ENCODE measurements at places on chromosomes 4 and X.

DNA sequence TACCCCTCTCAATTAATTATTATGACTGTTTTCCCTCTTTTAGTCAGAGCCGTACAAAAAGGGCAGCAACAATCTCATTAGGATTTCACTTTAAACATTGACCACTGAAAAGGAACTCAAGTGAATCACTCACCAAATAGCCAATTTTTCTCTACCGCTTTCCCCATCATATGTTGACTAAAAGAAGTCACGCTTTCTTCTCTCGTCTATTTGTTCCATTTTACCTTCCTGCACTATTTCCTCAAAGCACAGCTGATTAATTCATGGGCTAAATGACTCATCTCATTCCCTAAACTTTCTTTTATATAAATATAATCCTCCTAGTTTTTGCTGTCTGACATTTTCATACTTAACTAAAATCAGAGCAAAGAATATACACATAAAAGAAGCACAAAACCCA lies 8.2 kb downstream of the MID1 start:
- DNase-seq, result no peak

- DNase-seq, result no peak
Measured at GRCh38 chr4:128832243-128832625, 22.7 kb downstream of the JADE1 start.

- DNase-seq, result no peak
Measured at GRCh38 chrX:77347572-77347971, 99.6 kb upstream of the FGF16 start.

- DNase-seq, result no peak
Measured at GRCh38 chr4:36163198-36163597, 81.1 kb downstream of the ARAP2 start.

DNA sequence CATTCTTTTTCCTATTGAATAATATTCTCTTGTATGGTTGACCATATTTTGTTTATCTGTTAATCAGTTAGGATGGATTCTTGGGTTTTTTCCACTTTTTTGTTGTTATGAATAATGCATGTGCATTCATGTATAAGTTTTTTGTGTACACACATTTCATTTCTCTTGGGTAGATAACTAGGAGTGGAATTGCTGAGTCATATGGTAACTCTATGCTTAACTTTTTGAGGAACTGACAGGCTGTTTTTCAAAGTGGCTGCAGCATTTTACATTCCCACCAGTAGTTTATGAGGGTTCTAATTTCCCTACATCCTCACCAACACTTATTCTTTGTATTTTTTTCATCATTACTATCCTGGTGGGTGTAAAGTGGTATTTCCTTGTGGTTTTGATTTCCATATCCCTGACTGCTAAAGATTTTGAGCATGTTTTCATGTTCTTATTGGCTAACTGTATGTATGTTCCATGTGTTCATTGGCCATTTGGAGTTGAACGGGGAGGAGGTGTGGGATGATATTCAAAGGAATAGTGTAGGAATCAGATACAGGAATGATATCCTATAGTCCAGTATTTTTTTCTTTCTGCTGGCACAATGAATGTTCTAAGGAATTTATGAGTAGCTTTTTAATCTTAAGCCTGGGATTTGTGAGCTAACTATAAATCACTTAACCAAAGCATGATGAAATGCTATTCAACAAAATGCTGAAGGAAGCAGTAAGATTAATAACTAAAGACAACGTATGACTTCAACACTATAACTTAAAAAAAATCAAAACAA lies 114.3 kb downstream of the AMELX start:
- no peak for DNase-seq

GRCh38 chrX:9573282-9574106 lies 108.6 kb downstream of the TBL1X start:
- DNase-seq, result no peak

DNA sequence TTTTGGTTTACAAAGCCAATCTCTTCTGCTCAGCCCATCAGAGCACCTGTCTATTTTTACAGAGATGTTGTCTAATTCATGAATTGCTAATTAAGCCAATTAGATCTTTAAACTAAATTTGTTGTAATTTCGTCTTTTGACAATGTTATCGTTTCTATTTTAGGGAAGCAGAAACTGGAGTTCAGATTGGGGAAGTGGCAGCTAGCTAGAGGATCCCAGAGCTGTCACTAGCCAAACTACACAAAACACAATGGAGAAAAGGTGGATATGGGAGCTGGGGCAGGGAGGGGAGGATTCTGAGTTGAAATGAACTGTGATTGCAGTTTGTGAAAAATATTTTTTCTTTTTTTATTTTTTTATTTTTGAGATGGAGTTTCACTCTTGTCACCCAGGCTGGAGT lies 35.8 kb downstream of the CASP3 start:
- no peak for DNase-seq

DNA sequence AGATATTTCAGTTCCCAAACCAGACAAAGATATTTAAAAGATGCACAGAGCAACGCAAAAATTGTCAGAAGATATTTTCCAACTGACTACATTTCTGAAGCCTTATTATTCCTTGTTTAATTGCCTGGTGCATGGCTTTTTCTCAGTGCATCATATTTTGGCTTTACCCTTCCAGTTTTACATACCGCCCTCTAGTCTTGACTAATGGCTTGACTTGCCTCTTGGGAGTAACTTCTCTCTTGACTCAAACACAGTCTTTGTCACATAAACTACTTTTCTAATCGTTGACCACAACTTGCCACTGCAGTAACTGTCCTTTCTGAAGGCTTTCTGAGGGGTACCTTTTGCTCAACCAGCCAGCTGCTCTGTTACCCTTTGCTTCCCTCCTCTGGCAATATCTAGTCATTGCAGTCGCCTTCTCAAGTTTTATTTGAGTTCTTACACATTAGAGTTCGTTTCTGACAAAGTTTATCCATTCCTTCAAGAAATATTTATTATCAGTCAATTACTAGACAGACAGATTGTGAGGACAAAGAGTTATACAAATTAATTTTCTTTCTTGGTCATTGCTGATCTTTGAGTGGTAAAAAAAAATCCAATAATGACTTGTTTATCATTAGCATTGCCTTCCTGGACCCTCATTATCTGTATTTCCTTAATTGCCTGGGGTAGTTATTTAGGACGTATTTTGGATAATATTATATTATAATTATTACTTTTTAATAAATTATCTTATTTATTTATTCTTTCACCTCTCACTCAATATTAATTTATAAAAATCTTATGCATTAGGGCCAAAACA lies 506.9 kb upstream of the PCDH10 start:
- DNase-seq, result no peak

DNA sequence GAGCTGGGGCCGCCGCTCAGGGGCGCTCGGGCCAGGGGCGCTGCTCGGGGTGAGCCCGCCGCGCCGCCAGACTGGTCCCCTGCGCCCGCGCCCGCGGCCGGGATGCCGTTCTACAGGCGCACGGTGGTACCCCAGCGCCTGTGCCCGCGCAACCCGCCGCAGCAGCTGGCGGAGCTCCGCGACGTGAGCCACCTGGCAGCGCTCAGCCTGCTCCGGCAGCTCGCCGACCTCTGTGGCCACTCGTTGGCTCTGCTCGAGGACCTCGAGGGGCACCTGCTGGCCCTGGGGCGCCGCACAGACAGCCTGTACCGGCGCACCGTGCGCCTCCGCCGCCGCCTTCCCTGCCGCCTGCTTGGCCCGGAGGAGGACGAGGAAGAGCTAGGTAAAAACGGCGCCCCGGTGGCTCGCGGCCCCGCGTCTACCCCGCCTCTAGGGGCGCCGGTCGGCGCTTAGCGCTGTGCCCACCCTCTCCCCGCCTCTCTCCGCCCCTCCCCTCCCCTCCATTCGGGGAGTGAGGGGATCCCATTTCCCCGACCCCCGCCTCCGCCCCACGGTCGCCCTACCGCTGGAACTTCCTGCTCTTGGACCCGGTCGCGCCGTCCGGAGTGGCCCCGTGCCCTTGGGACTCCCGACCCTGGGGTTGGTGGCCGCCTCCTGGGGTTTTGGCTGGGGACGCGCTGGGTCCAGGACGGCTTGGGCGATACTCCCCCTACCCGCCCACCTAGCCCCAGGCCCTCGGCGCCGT lies 513 bp downstream of the NHSL2 start:
- DNase-seq, result peak; percentile 17

DNA sequence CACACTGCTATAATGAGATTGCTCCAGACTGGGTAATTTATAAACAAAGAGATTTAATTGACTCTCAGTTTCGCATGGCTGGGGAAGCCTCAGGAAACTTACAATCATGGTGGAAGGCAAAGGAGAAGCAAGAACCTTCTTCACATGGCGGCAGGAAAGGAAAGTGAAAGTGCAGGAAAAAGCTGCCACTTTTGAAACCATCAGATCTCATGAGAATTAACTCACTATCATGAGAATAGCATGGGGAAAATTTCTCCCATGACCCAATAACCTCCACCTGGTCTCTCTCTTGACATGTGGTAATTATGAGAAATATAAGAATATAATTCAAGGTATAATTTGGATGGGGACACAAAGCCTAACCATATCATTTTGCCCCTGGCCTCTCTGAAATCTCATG lies 884.2 kb downstream of the GLUD2 start:
- no peak for DNase-seq

GRCh38 chrX:37812110-37812509 lies 32.3 kb downstream of the CYBB start:
- no peak for DNase-seq

- peak; percentile 49 for DNase-seq
Measured at GRCh38 chr4:3201718-3202702, 46.9 kb upstream of the MSANTD1 start.

DNA sequence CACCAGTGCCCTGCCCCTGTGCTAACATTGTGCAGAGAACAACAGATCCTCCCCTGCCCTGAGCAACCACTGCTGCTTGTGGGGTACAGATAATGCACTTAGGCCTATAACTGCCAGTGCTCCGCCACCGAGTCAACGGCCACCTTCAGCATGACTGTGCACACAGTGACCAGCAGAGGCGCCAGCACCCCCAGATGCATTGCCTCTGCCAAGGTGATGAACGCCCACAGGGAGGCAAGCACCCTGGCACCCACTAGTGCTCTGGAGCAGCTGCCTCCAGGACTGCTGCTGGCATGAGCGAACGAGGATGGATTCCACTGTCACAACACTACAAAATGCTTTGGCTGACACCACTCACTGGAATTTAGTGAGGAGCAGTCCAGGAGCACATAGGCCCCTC lies 38.2 kb downstream of the SPIN2B start:
- DNase-seq, result no peak

GRCh38 chrX:123884809-123885408 lies 25.1 kb downstream of the XIAP start:
- DNase-seq, result peak; percentile 9

DNA sequence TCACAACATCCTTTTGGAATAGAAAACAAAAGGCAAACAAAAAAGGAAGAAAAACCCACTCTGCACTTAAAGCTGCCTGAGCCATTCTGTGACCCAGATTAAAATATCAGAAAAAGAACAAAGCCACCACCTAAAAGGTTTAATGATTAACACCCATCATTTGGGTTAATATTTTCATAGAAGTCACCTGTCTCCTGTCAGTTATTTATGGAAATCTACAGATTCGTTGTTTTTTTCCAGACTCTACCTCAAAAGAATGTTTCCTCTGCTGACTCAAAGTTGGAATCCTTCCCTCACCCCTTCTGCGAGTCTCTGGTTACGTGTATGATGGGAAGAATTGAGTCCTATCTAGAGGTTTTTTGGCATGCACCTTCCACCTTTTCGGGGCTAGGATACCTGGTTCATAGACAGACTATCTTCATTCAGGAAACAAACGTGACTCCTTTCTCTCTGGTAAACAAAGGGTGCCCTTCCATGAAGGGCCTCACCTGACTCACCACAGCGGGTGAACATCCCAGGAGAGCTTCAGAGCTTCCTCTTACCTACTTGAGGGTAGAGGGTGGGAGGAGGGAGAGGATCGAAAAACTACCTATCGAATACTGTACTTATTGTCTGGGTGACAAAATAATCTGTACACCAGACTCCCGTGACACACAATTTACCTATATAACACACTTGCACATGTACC lies 19.6 kb upstream of the CA5B start:
- no peak for DNase-seq

GRCh38 chr4:177077095-177077971 lies 232.3 kb upstream of the NEIL3 start:
- DNase-seq, result no peak

- DNase-seq, result no peak
Measured at GRCh38 chr4:177109769-177110168, 199.9 kb upstream of the NEIL3 start.

DNA sequence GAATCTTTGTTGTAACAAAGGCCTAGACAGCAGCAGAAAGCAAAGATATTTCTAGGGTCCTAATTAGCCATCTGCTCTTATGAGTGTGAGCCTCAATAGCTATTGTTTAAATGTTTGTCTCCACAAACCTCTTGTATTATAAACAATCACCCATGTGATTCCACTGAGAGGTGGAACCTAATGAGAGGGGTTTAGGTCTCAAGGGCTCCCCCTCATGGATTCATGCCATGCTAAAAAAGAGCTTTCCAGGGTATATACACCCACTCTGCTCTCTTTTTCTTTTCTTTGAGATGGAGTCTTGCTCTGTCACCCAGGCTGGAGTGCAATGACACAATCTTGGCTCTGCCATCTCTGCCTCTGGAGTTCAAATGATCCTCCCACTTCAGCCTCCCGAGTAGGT lies 42.1 kb downstream of the TRIM61 start:
- DNase-seq, result no peak

GRCh38 chr4:31617667-31618066 lies 897.5 kb downstream of the PCDH7 start:
- DNase-seq, result no peak

DNA sequence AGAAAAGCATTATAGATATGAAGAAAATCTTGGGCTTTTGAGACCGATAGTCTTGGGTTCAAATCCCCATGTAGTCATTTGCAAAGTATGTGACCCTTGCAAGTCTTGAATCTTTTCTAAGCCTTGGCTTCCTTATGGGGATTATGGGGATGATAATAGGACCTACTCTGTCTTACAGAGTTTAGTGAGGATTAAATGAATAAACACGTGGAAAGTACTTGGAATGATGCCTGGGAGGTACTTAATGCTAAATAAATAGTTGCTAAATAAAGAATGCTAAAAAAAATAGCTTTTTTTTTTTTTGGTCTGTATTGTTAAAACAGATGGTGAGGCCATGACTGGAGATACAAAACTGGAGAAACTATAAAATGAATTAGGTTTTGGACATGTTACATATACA lies 292.7 kb downstream of the GPAT3 start:
- no peak for DNase-seq

- no peak for DNase-seq
Measured at GRCh38 chr4:105189855-105190650, 43.4 kb downstream of the TET2 start.

- DNase-seq, result no peak
Measured at GRCh38 chr4:85696661-85697060, 221.7 kb downstream of the ARHGAP24 start.

GRCh38 chrX:151013164-151013743 lies 30.1 kb downstream of the HMGB3 start:
- DNase-seq, result no peak

Measured in activated T-cell treated with anti-CD3 and anti-CD28 coated beads, Interleukin-2, amount 50 U/mL, for 4 hours (primary cell).